ENCODE measurements at places on chromosomes 5 and 9.
A peak's percentile ranks its signal among the peaks of the same experiment; 100 is the strongest.

- DNase-seq: peak; percentile 95
Measured at GRCh38 chr5:139439013-139439903, at the start of gene DNAJC18. DNAJC18 (minus strand) TSS chr5:139439525; CDS start chr5:139439445, 80 bp downstream.

- no peak for DNase-seq
Measured at GRCh38 chr5:112691758-112692157, 45.9 kb upstream of the APC start.

GRCh38 chr5:158265931-158266700, 407.2 kb upstream of the CLINT1 start:
- DNase-seq: no peak

DNA sequence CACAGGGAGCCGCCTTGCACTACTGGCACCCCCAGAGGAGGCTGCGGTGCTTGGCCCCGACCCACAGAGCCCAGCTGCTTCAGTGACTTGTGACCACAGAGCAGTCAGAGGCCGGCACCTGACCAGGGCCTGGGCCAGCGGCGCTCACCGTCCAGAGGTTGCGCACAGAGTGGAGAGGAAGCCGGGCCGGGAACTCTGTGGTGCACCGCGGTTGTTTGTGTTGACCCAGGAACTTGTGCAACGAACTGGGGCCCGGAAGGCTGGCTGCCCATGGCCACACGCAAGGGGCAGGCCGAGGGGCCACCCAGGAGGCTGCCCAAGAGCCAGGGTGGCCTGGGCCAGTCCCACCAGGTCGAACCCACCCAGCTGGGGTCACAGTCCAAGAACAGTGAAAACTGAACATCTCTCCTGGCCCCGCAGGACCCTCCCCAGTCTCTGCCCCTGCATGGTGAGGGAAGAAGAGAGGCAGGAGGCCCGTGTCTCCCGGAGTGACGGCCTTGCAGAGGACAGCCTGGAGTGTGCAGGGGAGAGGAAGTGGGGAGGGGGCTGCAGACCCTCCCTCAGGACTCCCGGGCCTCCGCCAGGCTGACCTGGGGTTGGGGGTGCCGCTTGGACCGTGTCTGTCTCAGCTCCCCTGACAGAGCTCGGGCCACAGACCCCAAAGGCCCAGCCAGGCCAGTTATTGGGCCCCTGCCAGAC, 42.8 kb upstream of the EGFL7 start:
- no peak for DNase-seq

DNA sequence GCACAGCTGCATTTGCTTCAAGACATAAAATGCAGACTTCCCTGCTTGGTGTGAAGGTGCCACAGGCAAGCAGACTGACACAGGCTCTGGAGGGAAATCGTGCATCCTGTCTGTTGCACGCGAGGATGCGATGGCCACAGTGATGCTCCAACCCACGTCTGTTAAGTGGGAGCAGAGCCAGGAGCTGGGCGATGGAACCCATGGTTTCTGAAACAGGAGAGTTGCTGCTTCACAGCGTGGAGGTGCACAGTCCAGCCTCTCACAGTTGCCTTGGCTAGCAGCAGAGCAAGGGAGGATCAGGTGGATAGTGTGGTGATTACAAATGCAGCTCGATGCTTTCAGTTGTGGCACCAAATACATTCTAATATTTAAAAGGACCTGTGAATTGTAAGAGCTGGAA, 108.8 kb downstream of the TENT4A start:
- no peak for DNase-seq

- DNase-seq: no peak
Measured at GRCh38 chr5:74337254-74337983, 303.1 kb downstream of the ENC1 start.

DNA sequence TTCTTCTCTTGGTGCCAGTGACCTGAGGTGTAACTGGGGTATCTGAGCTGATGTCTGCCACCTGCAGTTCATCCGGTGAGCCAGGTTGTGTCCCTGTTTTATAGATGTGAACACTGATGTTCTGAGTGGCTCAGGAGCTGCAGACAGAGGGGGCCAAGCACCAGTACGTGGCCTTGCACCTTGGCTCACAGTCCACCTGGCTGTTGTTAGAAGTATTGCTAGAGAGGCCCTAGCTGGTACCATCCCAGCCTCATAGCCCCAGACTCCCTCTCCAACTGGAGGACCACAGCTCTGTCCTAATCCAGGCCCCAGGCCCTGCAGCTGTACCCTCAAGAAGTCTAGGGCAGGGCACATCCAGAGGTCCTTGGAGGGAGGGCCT, 16.2 kb downstream of the PHF2 start:
- DNase-seq: no peak

DNA sequence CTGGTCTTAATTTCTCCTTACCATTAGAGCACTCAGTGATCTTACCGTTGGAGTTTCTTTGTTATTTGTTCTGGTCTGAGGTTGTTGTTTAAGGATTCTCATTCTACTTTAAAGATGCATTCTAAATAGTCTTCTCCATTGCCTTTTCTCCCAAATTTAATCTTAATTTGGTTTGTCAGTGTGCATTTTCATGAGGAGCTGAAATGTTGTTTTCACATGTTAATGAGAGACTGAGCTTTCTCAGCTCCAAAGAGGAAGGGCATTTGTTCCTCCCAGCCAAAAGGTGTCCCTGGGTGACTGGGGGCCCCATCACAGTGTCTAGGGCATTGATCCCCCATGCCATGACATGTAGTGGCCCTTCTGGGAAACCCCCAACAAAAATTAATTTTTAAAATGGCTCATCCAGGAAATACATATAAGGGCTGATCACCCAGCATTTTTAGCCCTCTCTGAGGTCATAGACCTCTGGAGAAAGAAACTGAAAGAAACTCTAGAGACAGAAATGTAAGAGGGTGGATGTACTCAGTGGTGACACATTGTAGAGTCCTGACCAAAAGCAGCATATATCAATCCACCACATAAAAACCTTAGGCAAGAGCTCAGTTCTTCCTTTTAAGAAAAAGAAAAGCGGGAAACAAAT, 240.4 kb upstream of the RAI14 start:
- DNase-seq: no peak

- no peak for DNase-seq
Measured at GRCh38 chr5:175027390-175027789, 303.0 kb downstream of the MSX2 start.

DNA sequence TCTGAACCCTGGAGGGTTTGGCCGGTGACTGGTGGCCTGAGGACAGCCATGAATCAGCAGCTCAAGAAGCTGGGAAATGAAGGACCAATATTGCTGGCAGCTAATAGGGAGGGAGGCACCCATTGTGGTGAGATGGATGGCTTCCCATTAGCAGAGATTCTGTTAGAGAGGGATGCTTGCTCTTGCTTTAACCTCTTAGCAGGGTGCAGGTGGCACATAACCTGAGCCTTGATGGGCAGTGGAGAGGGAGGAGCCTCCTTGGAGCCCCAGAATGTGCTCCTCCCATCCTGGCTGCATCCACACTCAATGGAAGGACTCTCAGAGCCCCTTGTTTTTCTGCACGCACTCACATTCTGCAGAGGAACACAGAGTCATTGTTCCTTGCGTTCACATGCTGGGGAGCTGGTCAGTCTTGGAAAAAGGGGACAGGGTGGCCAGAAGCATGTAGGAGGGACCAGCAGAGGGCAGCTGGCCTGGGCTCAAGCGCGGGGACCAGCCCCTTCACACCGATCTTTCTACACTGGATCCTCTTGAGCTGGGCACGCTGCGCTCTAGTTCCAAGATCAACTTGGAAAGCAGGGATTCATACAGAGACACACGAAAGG, 161.8 kb downstream of the MED10 start:
- DNase-seq: no peak

- DNase-seq: no peak
Measured at GRCh38 chr9:27421577-27421976, 102.5 kb upstream of the IFNK start.

GRCh38 chr5:643811-644271, 31.7 kb downstream of the CEP72 start:
- DNase-seq: no peak

DNA sequence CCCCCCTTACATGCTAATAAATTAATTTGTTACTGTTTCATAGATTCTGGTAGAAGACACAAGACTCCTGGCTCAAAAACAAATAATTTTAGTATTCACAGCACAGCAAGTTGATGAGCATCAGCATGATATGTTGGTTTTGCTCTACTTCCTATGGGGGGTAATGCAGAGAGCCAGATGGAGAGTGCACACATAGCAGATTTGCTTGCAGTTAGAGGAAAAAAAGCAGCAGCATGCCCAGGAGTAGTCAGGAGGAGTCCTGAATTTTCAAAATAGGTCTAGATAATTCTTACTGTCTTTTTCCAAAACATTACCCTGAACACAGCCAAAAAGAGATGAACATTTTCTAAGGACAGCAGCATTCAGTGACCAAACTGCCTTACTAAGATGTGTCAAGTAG, 261.3 kb downstream of the COX7C start:
- no peak for DNase-seq

DNA sequence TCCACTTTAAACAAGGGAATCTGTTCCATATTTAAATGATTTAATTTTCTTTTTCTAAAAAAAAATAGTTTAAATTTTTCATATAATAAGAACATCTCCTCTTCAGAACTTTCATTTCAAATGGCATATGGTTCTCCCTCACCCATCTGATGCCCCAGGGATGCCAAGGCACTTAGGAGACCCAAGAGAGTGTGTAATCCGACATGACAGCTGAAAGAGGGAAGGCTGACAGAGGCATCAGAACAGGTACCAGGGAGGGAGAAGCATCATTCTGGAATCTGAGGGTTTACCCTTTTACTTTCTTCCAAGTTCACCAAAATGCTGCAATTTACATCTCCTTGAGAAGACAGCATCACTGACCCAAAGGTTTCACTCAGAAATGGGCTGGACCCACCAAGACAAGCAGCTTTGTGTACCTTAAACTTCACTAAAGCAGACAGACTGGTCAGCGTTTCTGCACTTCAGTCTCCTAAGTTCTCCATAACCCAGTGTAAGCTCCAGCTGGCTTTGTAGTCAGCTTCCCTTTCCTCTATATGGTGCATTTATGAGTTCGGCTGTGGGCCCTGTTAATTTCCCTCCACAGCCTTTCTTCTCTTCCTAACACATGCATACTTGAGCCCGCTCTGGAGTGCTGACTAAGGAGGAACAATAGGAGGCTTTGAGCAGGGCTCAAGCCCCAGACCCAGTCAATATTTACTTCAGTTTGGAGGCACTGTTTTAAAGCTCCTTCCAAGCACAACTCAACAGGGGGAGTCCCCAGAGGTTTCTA, 17.7 kb downstream of the EFNA5 start:
- DNase-seq: no peak

- no peak for DNase-seq
Measured at GRCh38 chr5:124789104-124789605, 42.7 kb upstream of the ZNF608 start.

- peak; percentile 8 for DNase-seq
Measured at GRCh38 chr5:151925340-151925739, 689 bp upstream of the GLRA1 start.

GRCh38 chr5:14118551-14119320, 24.4 kb upstream of the TRIO start:
- peak; percentile 92 for DNase-seq

GRCh38 chr5:5352675-5353074, 69.8 kb upstream of the ICE1 start:
- no peak for DNase-seq

GRCh38 chr5:176891331-176891958, 7.7 kb downstream of the HK3 start:
- DNase-seq: no peak

DNA sequence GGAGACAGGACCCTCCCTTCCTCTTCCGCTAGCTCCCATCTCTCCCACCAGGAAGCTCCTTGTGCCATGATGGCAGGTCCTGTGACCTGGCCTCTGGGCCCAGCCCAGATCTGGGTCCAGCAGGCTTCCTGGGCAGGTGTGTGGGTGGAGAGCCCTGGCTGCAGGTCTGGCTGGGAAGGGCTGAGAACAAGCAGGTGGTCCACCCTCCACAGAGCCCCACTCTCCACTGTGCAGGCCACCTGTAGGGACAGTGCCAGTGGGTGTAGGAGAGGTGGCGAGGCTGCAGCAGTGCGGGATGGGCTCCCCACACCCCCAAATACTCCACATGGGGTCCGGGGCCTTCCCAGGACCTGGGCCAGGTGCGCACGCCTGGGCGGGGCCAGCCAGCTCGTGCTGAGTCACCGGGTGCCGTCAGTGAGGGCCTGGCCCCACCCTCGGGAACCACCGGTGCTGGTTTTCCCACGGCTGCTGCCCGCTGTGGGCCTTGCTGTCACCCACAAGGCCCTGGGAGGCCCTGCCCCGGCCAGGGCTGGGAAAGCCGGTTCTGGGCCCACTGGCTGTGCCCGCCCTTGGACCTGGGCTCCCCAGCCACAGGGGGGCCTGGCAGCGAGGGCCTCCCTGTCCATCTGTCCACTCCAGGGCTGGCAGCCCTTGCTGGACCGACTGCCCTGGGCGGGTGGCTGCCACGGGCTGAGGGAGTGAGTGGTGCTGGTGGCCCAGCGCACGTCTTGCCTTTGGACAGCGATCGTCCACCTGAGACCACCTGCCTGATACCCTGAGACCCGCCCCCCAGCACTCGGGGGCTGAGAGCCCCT, 9.3 kb upstream of the NRARP start:
- DNase-seq: no peak

Measured in putamen (tissue), 1 donor.